Erythroblast (primary cell): ENCODE measurements at places on chromosomes 7 and 10.

GRCh38 chr10:132118366-132118765 is 52.6 kb downstream of the JAKMIP3 start:
- no peak for DNase-seq

DNA sequence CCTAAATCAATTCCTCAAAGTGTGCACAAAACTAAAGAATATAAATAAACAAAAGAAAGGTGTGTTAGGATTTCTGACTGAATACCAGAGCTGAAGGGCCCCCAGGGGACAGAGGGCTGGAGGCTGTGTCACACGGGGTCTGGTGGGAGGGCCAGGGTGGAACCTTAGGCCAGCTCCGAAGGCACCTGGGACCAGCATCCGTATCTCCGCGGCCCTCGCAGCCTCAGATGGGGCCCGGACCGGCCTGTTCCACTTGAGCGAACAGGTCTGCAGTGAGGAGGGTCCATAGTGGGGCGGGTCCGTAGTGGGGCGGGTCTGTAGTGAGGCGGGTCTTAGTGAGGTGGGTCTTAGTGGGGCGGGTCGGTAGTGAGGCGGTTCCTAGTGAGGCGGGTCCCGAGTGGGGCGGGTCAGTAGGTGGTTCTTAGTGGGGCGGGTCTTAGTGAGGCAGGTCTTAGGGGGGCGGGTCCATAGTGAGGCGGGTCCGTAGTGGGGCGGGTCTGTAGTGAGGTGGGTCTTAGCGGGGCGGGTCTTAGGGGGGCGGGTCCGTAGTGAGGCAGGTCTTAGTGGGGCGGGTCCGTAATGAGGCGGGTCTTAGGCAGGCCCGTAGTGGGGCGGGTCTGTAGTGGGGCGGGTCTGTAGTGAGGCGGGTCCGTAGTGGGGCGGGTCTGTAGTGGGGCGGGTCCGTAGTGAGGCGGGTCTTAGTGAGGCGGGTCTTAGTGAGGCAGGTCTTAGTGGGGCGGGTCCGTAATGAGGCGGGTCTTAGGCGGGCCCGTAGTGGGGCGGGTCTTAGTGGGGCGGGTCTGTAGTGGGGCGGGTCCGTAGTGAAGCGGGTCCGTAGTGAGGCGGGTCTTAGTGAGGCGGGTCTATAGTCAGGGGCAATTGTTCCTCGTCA is 15.1 kb downstream of the GPR146 start:
- DNase-seq = peak; percentile 75

DNA sequence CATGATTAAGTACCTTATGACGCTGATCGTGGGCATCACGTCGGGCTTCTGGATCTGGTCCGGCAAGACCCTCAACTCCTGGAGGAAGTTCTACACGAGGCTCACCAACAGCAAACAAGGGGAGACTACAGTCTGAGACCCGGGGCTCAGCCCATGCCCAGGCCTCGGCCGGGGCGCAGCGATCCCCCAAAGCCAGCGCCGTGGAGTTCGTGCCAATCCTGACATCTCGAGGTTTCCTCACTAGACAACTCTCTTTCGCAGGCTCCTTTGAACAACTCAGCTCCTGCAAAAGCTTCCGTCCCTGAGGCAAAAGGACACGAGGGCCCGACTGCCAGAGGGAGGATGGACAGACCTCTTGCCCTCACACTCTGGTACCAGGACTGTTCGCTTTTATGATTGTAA is 2.5 kb downstream of the FZD1 start:
- no peak for DNase-seq

DNA sequence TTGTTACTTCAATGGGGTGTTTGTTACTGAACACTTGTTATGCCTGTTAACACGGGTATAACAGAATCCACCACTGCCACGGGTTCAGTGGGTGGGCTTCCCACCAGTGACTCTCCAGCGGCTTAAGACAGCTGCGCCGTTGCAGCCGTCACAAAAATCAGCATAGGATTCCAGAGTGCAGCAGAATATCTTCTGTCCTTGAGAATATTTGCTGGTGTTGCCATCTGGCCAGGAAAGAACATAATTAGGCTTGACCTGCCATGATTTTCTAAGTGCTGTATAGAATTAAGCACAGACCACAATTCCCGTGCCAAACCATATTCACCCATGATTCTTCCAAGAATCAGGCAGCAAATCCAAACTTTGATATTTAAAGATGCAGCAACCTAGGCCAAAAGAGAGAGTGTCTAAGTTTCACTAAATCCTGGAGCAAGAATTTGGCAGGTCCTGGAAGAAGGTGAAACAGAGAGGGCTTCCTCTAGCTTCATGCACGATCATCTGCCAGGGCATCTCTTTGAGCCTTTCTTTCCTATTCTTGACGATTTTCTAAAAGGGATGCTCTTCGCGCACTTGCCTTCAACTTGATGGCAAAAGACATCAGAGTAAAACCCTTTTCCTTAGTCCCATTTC is 95.0 kb downstream of the FRMD4A start:
- no peak for DNase-seq

- peak; percentile 73 for DNase-seq
Measured at GRCh38 chr7:142626420-142627035, 122.7 kb upstream of the PRSS1 start.
